Bladder microvascular endothelial cell (primary cell): ENCODE measurements at places on chromosomes 11 and 22. TPM values are rescaled to one million over a fixed set of nuclear protein-coding genes. Genes with fewer than 3 reads are reported as not detected.

The SERPING1 gene
- 0.13 and 0.16 TPM in 2 replicates for total RNA-seq

The TANGO2 gene
- 50.7 and 75.1 TPM in 2 replicates for total RNA-seq

The PHOX2A gene
- total RNA-seq = not detected in 2 replicates

The ANAPC15 gene
- total RNA-seq = 22.1 and 24.3 TPM in 2 replicates

The MEI1 gene
- total RNA-seq = 0.31 TPM in 1 of 2 replicates, not detected in the other

The OR5T1 gene
- not detected in 2 replicates for total RNA-seq

The TSPAN32 gene
- not detected in 2 replicates for total RNA-seq

The TPH1 gene
- total RNA-seq = under 0.01 TPM in 1 of 2 replicates, not detected in the other

The HSPB2 gene
- total RNA-seq = not detected in 2 replicates

The KIRREL3 gene
- total RNA-seq = under 0.01 TPM in 1 of 2 replicates, not detected in the other

The CDC42BPG gene
- 0.16 and 0.25 TPM in 2 replicates for total RNA-seq

The VEGFB gene
- 18.5 and 20.9 TPM in 2 replicates for total RNA-seq

The MS4A12 gene
- not detected in 2 replicates for total RNA-seq

The OR5B17 gene
- total RNA-seq = not detected in 2 replicates

The SCGB1C1 gene
- total RNA-seq = not detected in 2 replicates

The TESMIN gene
- total RNA-seq = 1.5 and 2.3 TPM in 2 replicates

The CSF2RB gene
- 6.5 and 8.9 TPM in 2 replicates for total RNA-seq

The TIMP3 gene
- total RNA-seq = 34.6 and 201 TPM in 2 replicates

The GDPD4 gene
- total RNA-seq = not detected in 2 replicates

The PKP3 gene
- 0.06 and 0.16 TPM in 2 replicates for total RNA-seq

The MAJIN gene
- not detected in 2 replicates for total RNA-seq

The KCNJ11 gene
- total RNA-seq = 0.25 and 0.32 TPM in 2 replicates

The ART1 gene
- total RNA-seq = not detected in 2 replicates

The UBQLN3 gene
- not detected in 2 replicates for total RNA-seq

The C11orf91 gene
- not detected in 2 replicates for total RNA-seq

The STARD10 gene
- 25.1 and 77.7 TPM in 2 replicates for total RNA-seq

The SCGB1A1 gene
- total RNA-seq = not detected in 2 replicates

The SPI1 gene
- total RNA-seq = not detected in 2 replicates

The MMP7 gene
- total RNA-seq = 0.44 TPM in 1 of 2 replicates, not detected in the other

The KCNK4 gene
- total RNA-seq = 0.25 TPM in 1 of 2 replicates, not detected in the other

The KCTD21 gene
- 3.1 and 13.5 TPM in 2 replicates for total RNA-seq

The FZD4 gene
- total RNA-seq = 111 and 139 TPM in 2 replicates

The FUT4 gene
- total RNA-seq = 2.6 and 6.1 TPM in 2 replicates

The MACROD1 gene
- 18.3 and 34.4 TPM in 2 replicates for total RNA-seq

The APBB1 gene
- 37.8 and 38.0 TPM in 2 replicates for total RNA-seq

The FGF4 gene
- total RNA-seq = not detected in 2 replicates

The YPEL1 gene
- total RNA-seq = 2.9 and 8.3 TPM in 2 replicates

The MPPED2 gene
- 0.31 TPM in 1 of 2 replicates, not detected in the other for total RNA-seq

The OR2AG2 gene
- under 0.01 and 0.31 TPM in 2 replicates for total RNA-seq

The CBLIF gene
- total RNA-seq = not detected in 2 replicates

The MPPED1 gene
- 0.06 TPM in 1 of 2 replicates, not detected in the other for total RNA-seq

The FADD gene
- total RNA-seq = 42.9 and 49.3 TPM in 2 replicates

The NXPE4 gene
- not detected in 2 replicates for total RNA-seq
